ENCODE measurements at places on chromosomes 5 and 9. TPM values are rescaled to one million over a fixed set of nuclear protein-coding genes. Genes with fewer than 3 reads are reported as not detected.
A peak's percentile ranks its signal among the peaks of the same experiment; 100 is the strongest.

The DND1 gene
- 3.4 TPM for total RNA-seq

The SAXO1 gene
- total RNA-seq = 0.26 TPM

The SLC6A19 gene
- total RNA-seq = not detected

The ADCY2 gene
- total RNA-seq = not detected

The OTULINL gene
- 47.0 TPM for total RNA-seq

The IL9 gene
- not detected for total RNA-seq

The SPINK6 gene
- total RNA-seq = not detected

The IL7R gene
- total RNA-seq = 1,437 TPM

The MZB1 gene
- 2.5 TPM for total RNA-seq

The SPAAR gene
- total RNA-seq = not detected

DNA sequence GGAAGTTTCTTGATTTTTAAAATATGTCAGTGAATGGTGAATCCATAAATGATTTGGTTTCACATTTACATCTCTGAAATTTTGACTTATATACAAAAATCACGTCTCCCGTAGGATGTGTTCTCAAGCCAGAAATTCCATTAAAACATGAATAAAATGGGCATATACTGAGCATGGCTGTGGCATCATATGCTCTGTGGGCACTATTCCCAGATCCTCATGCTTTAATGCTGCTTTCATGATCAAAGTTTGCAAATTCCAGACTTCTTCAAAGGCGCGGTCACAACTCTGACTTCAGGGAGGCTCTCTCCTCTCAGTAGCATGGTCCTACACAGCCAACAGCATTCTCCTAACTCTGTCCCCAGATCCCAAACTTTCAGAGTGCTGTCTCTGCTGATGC is 723.2 kb downstream of the TAF11L14 start:
- H3K36me3 ChIP-seq = no peaks in the 10 kb centered on the region
- no peak overlapping the region for H3K27ac ChIP-seq
- H3K4me1 ChIP-seq = no peaks in the 10 kb centered on the region

- no peak overlapping the region for H3K27ac ChIP-seq
- H3K4me3 ChIP-seq = no peak overlapping the region
- DNase-seq = no peak
- H3K36me3 ChIP-seq = no peaks in the 10 kb centered on the region
- no peaks in the 10 kb centered on the region for H3K27me3 ChIP-seq
- no peaks in the 10 kb centered on the region for H3K4me1 ChIP-seq
These were observed 5.9 kb downstream of the PNPLA7 start for GRCh38 chr9:137544176-137544760.

DNA sequence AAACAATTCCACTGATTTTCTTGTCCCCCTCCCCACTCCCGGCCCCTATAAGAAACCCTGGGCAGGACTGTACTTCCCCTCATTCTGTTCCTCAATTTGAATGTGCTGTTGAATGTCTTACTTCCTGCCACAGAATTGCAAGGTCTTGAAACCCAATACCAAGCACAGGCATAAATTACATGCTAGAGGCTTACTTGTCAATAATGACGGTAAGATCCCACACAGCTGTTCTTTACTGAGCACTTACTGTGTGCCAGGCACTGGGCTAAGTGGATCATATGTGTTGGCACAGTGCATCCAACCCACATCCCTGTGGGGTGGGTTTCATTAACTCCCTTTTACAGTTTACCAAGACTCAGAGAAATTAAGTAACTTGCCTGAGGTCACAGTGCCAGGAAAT is 63.4 kb downstream of the MVB12B start:
- H3K27me3 ChIP-seq = no peaks in the 10 kb centered on the region
- peaks cover 27% of the 10 kb centered on the region for H3K4me1 ChIP-seq
- peak overlapping the region; percentile 56 for H3K27ac ChIP-seq
- H3K4me3 ChIP-seq = no peak overlapping the region

- peaks cover 7% of the 10 kb centered on the region for H3K27me3 ChIP-seq
- no peak overlapping the region for H3K27ac ChIP-seq
- H3K4me1 ChIP-seq = peaks cover 3% of the 10 kb centered on the region
- no peaks in the 10 kb centered on the region for H3K36me3 ChIP-seq
- no peak for DNase-seq
These were observed 3.2 kb downstream of the ENTPD8 start for GRCh38 chr9:137437691-137438590.

DNA sequence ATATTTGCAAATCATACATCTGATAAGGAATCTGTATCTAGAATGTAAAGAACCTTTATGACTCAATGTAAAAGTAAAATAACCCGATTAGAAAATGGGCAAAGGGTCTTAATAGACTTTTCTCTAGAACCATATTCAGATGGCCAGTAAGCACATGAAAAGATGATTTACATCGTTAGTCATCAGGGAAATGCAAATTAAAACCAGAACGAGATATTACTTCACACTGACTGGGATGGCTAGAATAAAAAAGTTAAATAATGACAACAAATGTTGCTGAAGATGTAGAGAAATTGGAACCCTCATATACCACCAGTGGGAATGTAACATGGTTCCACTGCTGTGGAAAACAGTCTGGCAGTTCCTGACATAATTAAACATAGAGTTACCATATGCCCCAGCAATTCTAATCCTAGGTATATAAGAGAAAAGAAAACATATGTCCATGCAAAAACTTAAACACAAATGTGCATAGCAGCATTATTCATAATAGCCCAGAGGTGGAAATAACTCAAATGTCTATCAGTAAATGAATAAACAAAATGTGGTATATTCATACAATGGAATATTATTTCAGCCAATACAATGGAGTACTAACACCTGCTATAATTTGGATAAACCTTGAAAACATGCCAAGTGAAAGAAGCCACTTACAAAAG is 100.4 kb upstream of the MAMDC2 start:
- H3K4me1 ChIP-seq = no peaks in the 10 kb centered on the region
- DNase-seq = no peak
- H3K27ac ChIP-seq = no peak overlapping the region
- peaks cover 12% of the 10 kb centered on the region for H3K27me3 ChIP-seq
- no peak overlapping the region for H3K4me3 ChIP-seq
- H3K36me3 ChIP-seq = no peaks in the 10 kb centered on the region

DNA sequence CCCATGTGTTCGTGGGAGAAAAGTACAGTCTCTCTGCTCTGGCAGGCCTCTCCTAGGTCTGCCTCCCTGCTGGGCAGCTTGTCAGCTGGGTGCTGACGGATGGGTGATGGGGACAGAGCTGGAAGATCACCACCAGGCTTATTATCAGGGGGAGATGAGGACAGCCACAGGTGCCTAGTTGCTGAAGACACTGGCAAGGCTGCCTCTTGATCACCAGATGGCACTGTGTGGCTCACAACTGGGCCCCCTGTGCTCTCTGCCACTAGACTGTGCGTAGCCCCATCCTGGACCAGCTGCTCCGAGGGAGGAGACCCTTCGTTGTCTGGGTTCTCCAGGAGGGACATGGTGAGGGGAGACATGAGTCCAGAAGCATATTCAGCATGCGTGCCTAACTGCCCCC is 73.0 kb downstream of the KIF24 start:
- peak overlapping the region; percentile 45 for H3K4me3 ChIP-seq
- H3K36me3 ChIP-seq = peaks cover 2% of the 10 kb centered on the region
- no peak for DNase-seq

DNA sequence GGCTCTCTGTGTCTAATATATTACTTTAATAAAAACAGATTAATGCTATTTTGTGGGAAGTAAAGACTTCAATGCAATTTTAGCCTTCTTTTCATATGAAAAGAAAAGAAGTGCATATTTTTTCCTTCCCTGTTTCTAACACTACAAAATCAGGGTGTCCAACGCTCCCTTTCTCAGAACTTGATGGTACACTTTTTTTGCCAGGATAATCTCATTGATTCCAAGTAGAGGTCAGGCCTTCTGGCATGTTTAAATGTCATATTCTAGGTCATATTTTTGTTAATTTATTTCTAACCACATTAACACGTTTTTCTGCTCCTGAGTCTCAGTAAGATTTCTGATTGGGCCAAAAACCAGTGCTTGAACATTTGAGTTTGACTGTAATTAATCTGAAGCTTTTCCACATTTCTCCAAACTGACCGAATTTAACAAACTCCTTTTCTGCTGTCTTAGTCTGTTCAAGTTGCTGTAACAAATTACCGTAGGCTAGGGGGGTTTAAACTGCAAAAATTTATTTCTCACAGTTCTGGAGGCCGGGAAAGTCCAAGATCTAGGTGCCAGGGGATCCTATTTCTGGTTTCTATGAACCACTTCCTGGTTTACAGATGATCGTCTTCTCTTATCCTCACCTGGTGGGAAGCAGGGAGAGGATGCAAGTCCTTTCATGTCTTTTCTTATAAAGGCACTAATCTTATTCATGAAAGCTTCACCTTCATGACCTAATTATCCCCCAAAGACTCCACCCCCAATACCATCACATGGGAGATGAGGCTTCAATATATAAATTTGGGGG is 63.2 kb upstream of the ELL2 start:
- H3K36me3 ChIP-seq = no peaks in the 10 kb centered on the region
- no peaks in the 10 kb centered on the region for H3K4me1 ChIP-seq
- H3K27me3 ChIP-seq = no peaks in the 10 kb centered on the region
- DNase-seq = no peak
- no peak overlapping the region for H3K27ac ChIP-seq
- no peak overlapping the region for H3K4me3 ChIP-seq

- H3K4me1 ChIP-seq = no peaks in the 10 kb centered on the region
- no peak overlapping the region for H3K27ac ChIP-seq
- H3K27me3 ChIP-seq = no peaks in the 10 kb centered on the region
- H3K4me3 ChIP-seq = no peak overlapping the region
These were observed 47.1 kb downstream of the ISOC1 start for GRCh38 chr5:129141696-129142095.

GRCh38 chr9:87479801-87480201 is 17.9 kb upstream of the DAPK1 start:
- H3K4me3 ChIP-seq = no peak overlapping the region
- no peaks in the 10 kb centered on the region for H3K27me3 ChIP-seq
- no peaks in the 10 kb centered on the region for H3K36me3 ChIP-seq
- DNase-seq = no peak
- H3K4me1 ChIP-seq = no peaks in the 10 kb centered on the region
- H3K27ac ChIP-seq = no peak overlapping the region

GRCh38 chr9:132876849-132877248 is 1.2 kb downstream of the AK8 start:
- no peak for DNase-seq
- H3K27ac ChIP-seq = peak overlapping the region; percentile 78
- H3K4me1 ChIP-seq = no peaks in the 10 kb centered on the region
- no peaks in the 10 kb centered on the region for H3K36me3 ChIP-seq

DNA sequence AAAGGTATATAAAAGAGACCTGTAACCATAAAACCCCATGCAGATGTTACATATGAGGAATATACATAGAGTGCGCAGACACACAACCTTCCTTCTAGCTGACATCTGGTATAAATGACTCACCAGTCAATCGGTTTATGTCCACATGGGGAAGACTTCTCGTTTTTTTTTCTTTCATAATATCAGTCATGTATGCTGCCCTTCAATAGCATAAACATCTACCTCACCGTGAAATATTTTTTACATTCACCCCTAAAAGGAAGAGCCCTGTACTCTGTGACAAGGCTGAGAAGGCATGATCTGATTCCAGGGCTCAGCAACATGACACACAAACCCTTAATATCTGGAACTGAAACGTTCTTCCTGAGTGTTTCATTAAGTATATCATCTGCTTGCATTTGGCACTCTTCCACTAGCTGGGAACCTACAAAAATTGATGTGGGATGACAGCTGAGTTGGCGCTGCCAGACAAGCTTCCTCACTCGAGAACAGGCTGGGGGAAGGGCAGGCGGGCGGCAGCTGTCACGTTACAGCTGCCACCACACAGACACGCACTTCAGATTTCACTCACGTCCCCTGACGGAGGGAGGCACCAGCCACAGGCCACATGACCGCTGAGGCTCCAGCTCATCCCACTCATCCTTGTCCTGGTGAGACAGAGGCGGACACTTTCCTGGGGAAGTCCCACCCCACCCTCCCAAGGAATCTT is 74.2 kb downstream of the SHB start:
- no peak for DNase-seq
- H3K4me1 ChIP-seq = peaks cover 16% of the 10 kb centered on the region
- H3K36me3 ChIP-seq = no peaks in the 10 kb centered on the region

GRCh38 chr5:73205305-73205704 is 32.3 kb downstream of the TMEM174 start:
- peaks cover 7% of the 10 kb centered on the region for H3K4me1 ChIP-seq
- no peak for DNase-seq
- H3K27me3 ChIP-seq = peaks cover 92% of the 10 kb centered on the region
- H3K4me3 ChIP-seq = no peak overlapping the region
- no peak overlapping the region for H3K27ac ChIP-seq
- H3K36me3 ChIP-seq = peaks cover 17% of the 10 kb centered on the region

Data from naive thymus-derived CD8-positive, alpha-beta T cell (primary cell).